ENCODE measurements at places on chromosomes 3 and 15. TPM values are rescaled to one million over a fixed set of nuclear protein-coding genes. Genes with fewer than 3 reads are reported as not detected.
A peak's percentile ranks its signal among the peaks of the same experiment; 100 is the strongest.

TMC3 gene
- not detected for total RNA-seq

DNA sequence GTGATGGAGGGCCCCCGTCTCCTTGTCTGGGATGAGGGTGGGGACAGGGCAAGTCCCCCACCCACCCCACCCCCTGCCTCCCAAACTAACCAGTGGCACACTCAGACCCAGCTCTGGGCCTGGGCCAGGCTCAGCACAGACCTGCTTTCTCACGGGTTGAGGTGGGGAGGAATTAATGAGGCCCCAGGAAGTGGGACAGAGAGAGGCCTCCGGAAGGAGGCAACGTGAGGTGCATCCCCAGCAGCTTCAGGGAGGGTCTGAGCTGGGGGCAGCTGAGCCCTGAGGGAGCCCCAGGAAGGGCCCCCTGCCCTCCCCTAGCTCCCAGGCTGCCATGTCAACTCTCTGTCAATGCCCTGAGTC, 15.0 kb upstream of the GNAI2 start:
- no peak for DNase-seq

DNA sequence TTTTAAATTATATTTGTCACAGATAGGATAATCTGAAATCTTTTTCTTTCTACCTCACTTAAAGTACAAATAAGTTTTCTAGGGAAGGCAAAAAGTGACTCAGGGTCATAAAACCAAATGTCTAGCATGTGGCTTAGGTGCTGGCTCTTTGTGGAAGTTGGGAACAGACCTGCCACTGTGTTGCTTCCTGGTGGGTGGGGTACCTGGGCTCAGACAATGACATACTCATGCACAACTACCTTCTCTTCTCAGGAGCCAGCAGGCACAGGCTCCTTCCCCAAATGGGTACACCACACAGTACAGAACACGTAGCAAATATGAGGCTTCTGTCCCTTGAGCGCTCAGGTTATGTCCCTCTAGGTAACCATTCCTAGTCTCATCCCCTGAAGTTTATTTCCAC, 40.1 kb upstream of the MUC13 start:
- no peak for DNase-seq

KNG1 gene
- total RNA-seq: not detected

GRCh38 chr3:116135457-116136085, 309.7 kb downstream of the LSAMP start:
- DNase-seq: no peak

DNA sequence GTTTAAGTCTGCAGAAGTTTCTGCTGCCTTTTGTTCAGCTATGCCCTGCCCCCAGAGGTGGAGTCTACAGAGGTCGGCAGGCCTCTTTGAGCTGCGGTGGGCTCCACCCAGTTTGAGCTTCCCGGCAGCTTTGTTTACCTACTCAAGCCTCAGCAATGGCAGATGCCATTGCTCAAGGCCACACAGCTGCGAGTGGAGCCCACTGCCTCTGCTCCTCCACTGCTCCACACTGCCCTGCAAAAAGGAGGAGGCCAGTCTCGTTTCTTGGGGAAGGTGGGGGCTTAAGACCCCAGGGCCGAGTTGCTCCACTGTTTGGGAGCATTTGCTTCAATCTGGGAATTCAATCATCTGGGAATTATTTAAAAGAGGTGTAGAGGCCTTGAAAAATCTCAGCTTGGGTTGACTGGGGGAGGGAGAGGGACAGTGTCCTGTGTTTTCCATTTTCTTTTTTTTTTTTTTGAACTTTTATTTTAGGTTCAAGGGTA, 144.6 kb upstream of the MEF2A start:
- DNase-seq: peak; percentile 58

EPHB3 gene
- total RNA-seq: not detected

- DNase-seq: peak; percentile 52
Observed at GRCh38 chr3:43180027-43180426, 74.1 kb upstream of the POMGNT2 start.

DNA sequence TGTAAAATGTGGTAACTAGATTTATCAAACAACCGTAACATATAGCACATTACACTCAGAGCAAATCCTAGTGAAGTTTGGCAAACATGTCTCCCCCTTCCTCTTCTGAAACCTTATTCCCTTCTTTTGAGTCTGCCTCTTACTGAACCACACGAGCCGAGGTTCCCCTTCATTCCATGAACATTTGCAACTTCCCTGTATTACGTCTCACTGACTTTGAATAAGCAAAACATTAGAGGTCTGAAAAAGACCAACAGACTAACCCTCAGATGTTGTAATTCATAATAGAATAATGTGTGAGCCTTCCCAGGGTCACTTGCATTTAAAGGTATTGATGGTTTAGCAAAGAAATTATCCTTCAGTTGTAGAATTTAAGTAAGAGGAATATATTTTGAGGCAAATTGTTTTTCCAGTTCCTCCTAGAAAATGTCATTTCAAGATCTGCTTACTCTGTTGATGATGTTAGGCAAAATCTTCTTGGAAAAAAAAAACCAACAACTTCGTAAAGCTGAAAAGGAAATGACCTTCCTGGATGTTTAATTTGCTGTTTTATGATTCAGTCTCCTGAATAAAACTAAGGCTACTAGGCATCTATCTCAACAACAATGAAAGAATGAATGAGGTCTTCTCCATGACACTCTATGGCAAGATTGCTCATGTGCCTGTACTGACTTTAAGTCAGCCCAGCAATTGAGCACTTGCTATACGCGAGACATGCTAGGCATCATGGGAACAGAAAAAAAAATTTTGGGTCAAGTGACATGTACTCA, 296.9 kb upstream of the NECTIN3 start:
- DNase-seq: no peak

- no peak for DNase-seq
Observed at GRCh38 chr15:59406446-59406845, 31.5 kb upstream of the FAM81A start.

WDR72 gene
- total RNA-seq: not detected

DNA sequence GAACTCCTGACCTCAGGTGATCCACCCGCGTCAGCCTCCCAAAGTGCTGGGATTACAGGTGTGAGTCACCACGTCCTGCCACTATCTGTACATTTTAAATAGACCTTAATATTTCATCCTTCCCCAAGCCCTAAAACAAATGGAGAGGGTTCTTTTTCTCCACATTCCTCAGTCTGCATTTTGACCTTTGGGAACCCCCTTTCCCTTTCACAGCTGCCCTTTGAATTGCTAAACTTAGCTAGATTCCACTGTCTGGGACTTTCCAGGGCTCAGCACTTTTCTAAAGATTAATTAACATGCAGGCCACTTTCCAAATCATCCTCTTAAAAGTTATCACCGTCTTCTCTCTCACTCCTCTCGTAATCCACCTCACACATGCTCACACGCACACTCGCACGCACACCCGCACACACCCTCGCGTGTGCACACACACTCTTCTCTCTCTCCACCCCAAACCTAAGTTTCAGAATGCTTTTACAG, 124.2 kb downstream of the TMCO5A start:
- DNase-seq: no peak

ATP13A5 gene
- total RNA-seq: not detected

LRRFIP2 gene
- 25.1 TPM for total RNA-seq

- no peak for DNase-seq
Observed at GRCh38 chr3:55526332-55527030, 39.4 kb upstream of the WNT5A start.

RTP3 gene
- total RNA-seq: not detected

GPR87 gene
- total RNA-seq: 2.3 TPM

NR2E3 gene
- total RNA-seq: not detected

GRM2 gene
- total RNA-seq: 0.47 TPM

GRCh38 chr3:104040896-104041295, 1325.8 kb upstream of the ALCAM start:
- DNase-seq: no peak

PLA2G4D gene
- total RNA-seq: not detected

- DNase-seq: no peak
Observed at GRCh38 chr3:148951599-148952361, 39.6 kb upstream of the GYG1 start.

IGSF11 gene
- 0.09 TPM for total RNA-seq

DNA sequence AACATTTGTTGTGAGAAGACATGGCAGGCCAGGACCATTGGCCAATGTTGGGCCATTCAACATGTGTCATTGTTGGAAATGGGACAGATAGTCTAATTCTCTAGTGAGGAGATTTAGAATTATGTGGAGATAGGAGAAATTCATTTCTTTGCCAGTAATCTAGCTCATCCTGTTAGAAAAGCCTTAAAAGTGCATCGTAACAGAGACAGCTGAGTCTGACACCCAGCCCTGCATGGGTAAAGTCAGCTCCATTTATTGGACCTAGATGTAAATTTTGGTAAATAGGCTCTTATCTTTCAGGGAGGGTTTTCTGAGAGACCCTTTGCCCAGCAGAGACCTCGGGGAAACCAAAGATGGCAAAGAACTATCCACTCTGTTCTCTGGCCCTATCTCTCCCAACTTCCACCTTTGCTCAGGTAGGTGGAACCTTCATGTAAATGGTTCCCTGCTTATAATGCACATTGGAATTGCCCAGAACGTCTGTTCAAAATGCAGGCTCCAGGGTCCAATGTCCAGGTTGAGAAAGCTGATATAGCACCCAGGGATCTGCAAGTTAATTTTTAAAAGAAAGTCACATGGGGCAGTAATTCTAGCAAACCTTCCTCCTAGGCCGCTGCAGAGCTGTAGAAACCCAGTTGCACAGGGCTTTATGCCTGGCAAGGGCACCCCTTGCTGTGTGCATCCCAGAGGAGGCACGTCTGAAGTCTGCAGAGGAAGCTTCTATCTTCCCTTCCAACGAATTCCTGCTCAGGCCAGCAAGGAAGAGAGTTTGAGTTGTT, 365.9 kb upstream of the PROK2 start:
- DNase-seq: no peak

DNA sequence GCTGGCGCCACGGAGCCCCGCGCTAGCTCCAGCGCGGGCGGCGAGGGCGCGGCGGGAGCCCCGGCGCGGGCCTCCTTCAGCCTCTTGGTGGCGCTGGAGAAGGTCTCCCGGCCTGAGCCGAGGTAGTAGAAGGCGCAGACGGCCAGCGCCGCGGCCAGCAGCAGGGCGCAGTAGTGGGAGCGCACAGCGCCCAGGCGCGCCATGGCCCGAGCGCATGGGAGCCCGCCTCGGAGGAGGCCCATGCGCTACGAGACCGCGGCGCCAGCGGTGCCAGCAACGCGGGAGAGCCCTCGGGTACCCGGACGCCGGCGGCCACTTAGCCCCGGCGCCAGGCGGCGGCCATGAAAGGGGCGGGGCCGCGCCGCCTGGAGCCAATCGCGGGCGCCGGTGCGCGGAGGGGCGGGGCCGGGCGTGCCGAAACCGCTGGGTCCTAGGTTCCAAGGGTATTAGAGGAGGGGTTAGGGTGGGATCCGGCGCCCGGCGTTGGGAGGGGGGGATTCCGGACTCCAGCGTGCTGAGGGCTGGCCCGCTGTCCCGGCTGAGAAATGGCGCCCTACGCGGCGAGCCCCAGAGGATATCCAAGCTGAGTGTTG, at the start of gene XXYLT1:
Gene XXYLT1, minus strand, starts transcription at position 343 of the 593 bp plus-strand sequence. Its CDS starts 101 bp downstream, at position 242.
- DNase-seq: peak; percentile 93

RPL29 gene
- 1,975 TPM for total RNA-seq

MAP1A gene
- 1.3 TPM for total RNA-seq

DNA sequence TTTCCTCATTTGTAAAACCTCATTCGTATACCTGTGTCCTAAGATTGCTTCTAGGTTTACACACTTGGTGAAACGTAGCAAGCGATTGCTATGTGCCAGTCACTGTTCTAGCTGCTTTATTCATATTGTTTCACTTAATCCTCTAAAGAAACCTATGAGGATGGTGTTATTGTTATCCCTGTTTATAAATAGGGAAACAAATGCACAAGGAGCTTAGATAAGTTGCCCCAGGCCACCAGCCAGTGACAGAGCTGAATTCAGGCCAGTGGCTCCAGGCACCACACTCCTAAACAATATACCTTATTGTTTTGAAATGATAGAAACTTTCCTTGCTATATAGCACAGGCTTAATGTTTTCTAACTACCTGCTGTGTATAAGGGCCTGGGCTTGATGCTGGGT, 44.0 kb downstream of the LPP start:
- no peak for DNase-seq

STX19 gene
- not detected for total RNA-seq

TF gene
- total RNA-seq: 0.12 TPM

DNA sequence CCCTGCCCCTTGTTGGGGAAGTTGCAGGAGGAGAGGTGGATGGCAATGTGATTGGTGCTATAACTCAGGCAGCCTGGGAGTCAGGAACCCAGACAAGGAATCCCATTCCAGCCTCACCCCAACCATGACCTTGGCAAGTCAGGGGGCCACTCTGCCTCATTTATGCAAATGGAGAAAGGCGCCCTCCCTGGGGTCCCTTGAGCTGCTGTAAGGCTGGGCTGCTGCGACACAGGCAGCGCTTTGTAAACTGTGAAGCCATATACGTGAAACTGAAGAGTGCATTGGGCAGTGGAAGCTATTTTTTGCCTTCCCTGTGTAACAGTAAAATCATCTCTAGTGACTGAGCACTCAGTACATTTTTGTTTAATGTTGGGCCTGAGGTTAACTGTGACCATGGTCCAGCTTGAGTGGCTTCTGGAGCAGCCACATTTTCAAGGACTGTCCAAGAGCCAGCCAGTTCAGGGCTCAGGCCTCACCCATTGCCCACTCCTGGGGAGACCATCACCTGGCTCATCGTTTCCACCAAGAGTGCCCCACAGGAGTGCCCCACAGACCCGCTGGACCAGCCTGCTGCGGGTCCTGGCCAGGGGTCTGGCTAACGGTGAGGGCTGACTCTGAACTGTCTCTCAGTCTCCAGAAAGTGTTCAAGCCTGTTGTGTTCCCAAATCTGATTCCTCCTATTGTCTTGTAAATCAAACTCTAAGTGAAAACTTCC, 27.9 kb downstream of the KIF7 start:
- DNase-seq: no peak

GRCh38 chr3:69462022-69462825, 76.3 kb upstream of the FRMD4B start:
- no peak for DNase-seq

DNA sequence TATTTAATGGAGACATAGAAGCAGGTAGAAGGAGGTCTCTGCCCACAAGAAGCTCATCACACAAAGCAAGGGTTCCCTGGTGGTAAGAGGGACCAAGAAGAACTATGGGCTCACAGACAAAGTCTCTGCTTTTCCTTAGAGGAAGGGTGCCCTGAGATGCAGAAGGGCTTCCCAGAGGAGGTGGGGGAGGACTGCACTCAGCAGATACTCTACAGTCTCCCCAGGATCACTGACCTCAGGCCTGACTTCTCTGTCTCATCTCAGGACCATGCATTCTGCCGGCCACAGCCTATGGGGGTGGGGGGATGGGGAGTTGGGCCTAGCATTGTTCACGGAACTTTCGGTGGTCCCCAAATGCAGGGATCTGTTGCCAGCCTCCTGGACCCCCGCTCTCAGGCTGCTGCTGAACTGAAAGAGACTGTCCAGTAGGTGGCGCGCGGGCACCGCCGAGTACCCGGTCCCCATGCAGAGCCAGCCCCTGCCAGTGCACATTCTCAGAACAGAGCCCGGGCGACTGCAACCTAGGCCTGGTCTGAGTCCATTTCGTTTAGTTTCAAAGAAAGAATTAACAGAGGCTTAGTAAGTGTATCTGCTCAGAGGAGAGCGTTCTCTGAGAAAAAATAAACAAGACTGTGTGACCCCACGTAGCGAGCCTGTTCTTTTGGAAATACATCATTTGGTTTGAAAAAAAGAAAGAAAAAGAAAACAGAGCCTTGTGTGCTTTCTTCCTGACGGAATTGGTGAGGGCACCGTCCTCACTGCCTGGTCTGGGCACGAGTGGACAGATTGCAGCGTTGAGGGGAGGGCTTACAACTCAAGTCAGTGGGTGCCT, 74.1 kb downstream of the LRTM1 start:
- DNase-seq: peak; percentile 76
